ENCODE measurements at places on chromosomes 3 and 15. TPM values are rescaled to one million over a fixed set of nuclear protein-coding genes. Genes with fewer than 3 reads are reported as not detected.

The NR2C2 gene
- 59.5 TPM for total RNA-seq

The LYZL4 gene
- total RNA-seq, result not detected

The MIX23 gene
- total RNA-seq, result 24.5 TPM

The GRAMD2A gene
- 1.2 TPM for total RNA-seq

The IL20RB gene
- total RNA-seq, result 0.82 TPM

The RBP2 gene
- total RNA-seq, result not detected

The TJP1 gene
- 40.8 TPM for total RNA-seq

DNA sequence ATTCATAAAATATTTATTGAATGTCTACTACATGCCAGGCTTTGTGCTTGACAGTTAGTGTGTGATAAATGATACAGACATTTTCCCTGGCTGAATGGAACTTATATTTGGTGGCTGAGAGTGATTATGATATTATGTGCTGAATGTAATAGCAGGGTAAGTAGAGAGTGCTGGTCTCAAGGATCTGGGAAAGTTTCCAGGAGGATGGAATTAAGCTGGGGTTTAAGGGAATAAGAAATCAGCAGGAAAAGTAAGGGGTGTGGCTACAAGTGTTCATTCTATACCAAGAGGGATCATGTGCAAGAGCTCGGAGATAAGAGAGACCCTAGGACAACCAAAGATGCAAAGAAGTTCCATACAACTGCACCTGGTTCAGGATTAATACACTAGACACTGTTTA lies 500.1 kb upstream of the CFAP20DC start:
- no peak for DNase-seq

DNA sequence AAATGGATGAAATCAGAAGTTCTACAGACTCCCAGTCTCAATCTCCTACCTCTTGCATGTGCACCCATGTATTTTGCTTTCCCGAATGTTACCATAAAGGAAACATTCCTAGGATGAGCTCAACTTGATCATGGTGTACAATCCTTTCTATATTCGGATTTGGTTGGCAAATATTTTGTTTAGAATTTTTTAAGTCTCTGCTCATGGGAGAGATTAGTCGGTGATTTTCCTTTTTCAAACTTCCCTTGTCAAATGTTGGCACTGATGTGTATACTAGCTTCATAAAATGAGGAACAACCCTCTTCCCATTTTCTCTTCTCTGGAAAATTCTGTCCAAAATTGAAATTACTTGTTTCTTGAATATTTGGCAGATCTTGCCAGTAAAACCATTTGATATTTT lies 317.6 kb upstream of the RASGRP1 start:
- DNase-seq, result no peak

DNA sequence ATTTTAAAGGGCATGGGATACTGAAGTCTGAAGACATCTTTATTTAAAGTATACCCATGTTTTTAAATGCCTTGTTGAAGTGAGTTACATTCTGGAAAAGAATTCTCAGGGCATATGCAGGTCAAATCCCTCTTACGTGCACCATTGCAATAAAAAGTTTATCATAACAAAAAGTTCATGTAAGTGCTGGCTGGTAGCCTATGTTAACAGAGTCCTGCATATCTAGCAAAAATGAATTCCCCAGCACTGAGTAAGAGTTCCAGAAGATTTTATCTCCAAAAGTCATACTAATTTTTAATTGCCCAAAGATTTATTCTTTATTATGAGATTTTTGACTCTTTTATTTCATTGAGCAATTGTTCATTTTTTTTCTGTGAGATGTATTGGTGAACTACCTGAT lies 104.7 kb upstream of the ROBO1 start:
- no peak for DNase-seq

DNA sequence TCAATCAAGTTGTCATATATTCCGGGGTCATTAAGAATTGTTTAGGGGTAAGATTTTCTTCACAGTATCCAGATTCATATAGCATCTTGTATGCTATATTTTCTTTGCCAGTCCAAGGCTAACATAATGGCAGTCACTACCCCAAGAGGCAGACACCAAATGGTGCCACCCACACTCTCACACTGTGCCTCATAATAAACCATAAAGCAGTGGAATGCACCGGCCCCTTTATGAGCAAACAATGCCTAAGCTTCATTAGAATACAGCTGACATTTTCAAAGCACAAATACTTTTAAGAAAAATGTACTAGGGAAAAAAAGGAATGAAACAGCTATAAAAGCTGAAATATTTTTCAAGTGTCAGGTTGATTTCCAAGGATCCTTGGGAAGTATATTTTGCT lies 121.6 kb downstream of the TFDP2 start:
- no peak for DNase-seq

GRCh38 chr15:82966671-82967071 lies 14.2 kb upstream of the HOMER2 start:
- no peak for DNase-seq

DNA sequence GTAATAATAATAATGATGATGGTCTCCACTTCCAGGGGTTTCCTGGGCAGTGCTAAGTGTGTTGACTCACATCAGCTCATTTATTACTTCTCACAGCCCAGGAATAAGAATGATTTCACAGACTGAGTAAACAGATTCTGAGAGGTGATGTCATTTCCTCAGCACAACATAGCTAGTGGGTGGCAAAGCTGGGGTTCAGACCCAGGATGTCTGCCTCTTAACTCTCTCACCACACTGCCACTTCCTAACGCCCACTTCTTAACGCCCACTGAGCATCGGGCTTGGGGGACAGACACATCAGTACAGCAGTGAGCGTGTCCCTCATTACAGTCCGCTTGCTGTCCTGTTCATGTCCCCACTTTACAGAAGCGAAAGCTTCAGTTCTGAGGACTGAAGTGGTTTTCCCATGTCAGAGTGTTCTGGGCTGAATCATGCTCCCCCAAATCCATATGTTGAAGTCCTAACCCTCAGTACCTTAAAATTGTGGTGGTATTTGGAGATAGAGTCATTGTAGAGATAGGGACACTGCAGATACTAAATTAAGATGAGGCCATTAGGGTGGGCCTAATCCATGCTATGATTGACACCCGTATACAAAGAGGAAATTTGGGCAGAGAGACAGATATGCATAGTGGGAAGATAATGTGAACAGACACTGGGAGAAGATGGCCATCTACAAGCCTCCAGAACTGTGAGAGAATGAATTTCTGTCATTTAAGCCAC lies 68.0 kb downstream of the ATP2B2 start:
- DNase-seq, result no peak

DNA sequence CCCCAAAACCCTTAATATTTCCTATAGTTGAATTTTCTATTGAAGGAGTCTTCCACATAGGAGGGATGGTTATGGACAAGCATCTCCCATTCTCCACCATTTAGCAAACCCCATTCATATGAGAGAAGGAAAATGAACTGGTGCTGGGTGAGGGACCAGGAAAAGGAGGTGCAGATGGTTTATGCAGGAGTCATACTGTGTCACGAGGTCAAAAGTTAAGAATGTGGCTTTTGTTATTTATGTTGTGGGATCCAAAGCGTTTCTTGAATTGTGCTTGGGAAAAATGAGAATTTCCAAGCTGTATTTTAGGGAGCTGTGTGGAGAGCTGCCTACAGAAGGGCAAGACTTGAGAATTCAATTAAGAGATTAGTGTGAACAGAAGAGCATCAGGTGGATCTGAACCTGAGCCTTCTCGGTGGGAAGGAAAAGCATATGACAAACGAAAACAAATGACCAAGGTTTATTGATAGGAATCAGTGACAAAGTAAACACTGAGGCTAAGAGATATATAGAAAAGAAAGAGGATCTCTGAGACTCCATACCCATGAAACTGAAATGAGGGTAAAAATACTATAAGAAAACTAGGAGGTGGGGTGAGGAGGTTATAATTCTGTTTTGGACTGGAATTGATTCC lies 473.3 kb upstream of the NR2F2 start:
- DNase-seq, result no peak

GRCh38 chr3:4033296-4033695 lies 234.1 kb downstream of the LRRN1 start:
- no peak for DNase-seq

- DNase-seq, result no peak
Measured at GRCh38 chr3:123656691-123657090, 71.8 kb upstream of the HACD2 start.

- no peak for DNase-seq
Measured at GRCh38 chr15:59313641-59314332, 58.9 kb downstream of the MYO1E start.

- no peak for DNase-seq
Measured at GRCh38 chr3:143571548-143571947, 276.7 kb downstream of the SLC9A9 start.

DNA sequence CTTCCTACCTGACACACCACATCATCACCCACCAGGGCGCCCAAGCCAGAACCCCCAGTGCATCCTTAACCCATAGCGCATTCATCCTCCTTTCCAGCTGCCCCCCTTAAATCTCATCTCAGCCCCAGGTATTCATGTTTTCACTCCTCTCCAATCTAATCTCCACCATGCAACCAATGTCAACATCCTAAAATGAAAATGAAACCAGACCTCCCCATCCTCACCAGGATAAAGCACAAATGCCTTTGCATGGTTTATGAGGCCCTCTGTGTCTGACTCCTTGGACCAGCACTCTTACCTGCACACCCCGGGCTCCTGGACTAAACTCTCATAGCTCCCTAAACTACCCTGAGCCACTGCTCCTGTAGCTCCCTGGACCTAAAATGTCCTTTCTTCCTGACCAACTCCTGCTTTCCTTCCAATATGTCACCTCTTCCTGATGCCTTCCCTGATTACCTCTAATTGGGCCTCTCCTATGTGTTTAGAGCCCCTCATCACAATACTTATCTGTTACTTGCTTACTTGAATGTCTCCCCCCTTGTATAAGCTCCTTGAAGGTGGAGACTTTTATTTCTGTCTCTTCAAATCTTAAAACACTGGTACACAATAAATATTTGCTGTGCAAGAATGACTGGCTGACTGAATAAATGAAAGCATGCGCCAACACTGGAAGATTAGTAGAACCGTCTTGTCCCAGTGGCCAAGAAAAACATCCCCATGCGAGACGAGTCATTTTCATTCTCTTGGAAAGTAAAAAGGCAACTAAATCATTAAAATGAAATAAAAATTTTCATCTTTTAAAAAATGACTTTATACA lies 142.5 kb downstream of the XXYLT1 start:
- no peak for DNase-seq

GRCh38 chr3:86989611-86990010 lies 1.3 kb downstream of the VGLL3 start:
- DNase-seq, result no peak

GRCh38 chr3:14329842-14330241 lies 72.6 kb upstream of the SLC6A6 start:
- DNase-seq, result no peak

DNA sequence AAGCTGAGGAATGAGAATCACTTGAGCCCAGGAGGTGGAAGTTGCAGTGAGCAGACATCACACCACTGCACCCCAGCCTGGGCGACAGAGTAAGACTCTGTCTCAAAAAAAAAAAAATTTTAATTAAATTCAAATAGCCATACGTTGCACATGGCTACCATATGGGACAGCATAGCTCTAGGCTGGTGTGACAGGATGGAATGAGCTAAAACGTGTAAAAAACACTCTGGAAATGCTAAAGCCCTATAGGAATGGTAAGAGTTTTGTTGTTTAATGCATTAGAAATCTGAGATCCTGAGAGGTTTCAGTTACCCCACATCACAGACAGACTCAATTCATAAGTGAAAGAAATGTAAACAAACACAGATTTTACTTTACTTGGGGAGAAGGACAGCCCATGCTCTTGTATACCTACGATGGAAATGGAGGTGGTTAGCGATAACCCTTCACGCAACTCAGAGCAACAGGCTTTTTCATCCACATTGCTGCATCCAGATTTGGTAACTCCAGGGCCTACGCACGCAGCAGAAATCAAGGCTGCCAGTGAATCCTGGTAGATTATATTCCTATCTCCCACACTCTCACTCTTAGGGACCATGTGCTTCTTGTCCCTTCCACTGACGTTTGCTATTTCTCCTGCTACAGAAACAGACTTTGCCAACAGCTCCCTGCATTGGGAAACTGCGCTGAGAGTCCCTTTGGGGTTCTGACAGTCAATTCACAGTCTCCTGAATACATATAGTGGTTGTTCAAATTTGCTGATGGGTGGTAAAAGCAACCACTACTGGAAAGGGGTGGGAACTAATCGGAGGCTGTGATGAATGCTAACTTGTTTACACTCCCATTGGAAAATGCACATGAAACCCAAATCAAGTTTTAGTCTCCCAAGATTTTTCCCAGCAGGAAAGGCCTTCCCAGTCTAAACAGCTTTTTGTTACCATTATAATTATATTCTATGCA lies 3.1 kb downstream of the SH3BP5 start:
- DNase-seq, result no peak

- no peak for DNase-seq
Measured at GRCh38 chr15:75693501-75694240, 19.0 kb downstream of the CSPG4 start.

- DNase-seq, result no peak
Measured at GRCh38 chr15:73539212-73540128, 93.7 kb downstream of the NPTN start.

GRCh38 chr3:141047168-141047567 lies 4.0 kb upstream of the SPSB4 start:
- no peak for DNase-seq

GRCh38 chr15:29857221-29857789 lies 35.0 kb upstream of the TJP1 start:
- no peak for DNase-seq

DNA sequence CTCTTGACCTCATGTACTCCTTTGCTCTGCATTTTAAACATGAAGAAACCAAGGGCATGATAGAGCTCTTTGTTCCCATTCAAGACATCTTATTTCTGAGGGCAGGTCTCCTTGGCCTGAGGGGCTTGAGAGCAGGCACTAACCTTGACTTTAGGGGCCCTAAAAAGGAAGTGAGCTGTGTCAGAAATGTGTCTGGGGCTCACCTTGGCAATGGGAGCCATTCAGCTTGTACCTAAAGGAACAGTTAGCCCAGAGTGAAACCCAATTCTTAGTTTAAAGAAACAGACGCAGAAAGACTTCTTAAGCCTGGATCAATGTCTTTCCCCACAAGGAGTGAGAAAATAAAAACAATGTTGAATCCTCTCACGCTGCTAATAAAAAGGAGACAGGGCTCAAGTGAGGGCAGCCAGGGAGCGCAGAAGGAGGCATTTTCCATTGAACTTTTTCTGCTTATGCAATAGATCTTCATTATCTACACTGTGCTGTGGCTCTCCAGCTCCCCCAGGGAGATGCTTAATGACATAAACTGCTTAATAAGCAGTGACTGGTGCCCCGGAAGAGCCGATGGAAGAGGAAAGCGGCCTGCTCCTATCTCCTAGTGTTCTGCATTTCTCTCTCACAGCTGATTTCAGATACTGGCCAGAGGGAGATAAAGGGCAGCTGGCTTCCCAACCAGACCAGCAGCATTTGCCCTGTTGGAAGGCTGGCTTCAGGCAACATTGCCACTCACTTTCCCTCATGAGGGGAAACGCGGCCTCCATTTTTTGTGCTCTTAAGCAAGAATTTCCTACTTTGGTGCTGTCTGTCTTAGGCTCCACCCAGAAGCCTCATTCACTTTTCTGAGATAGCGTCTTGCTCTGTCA lies 152.0 kb downstream of the OPA1 start:
- no peak for DNase-seq

Measured in frontal cortex (tissue), 4 donors.